D721Med (cell line): ENCODE measurements at places on chromosomes 1 and 21.

DNA sequence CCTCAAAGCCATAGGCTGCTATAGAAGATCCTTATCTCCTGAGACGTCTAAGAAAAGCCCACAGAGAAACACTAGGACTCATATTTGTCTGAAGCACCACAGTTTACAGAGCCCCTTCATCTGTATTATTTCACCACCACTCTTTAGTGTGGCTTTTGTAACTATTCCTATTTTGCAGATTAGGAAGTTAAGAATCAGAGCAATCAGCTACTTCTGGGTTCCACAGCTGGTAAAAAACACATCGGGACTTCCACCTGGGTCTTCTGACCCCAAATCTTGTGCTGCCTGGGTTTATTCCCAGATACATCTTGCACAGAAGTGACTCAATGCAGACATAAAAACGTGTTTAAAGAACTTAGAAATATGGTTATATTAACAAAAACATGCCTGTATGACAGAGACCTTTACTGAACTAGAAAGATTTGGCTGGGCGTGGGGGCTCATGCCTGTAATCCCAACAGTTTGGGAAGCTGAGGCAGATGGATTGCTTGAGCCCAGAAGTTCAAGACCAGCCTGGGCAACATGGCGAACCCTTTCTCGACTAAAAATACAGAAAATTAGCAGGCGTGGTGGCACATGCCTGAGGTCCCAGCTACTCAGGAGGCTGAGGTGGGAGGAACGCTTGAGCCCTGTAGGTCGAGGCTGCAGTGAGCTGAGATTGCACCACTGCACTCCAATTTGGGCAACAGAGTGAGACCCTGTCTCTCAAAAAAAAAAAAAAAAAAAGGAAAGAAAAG, 40.9 kb downstream of the ELK4 start:
- no peak for DNase-seq

DNA sequence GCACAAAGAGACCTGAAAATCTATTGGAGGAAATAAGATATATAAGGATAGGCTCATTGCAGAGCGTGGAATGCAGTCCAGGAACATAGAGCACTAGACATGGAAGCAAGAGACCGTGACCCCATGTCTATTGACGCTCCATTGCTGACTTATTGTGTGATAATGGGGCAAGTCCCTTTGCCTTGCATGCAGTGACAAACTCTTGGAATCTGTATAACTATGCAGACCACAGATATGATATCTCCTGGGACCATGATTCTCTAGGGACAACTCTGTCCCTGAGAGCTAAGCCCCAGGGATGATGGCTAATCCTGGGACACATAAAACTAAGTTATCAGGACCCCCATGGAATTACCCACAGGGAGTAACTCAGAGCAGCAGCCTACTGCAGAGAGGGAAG, 73.1 kb upstream of the PRDX6 start:
- no peak for DNase-seq

GRCh38 chr1:9413071-9413876, 120.6 kb downstream of the SPSB1 start:
- no peak for DNase-seq

- no peak for DNase-seq
Measured at GRCh38 chr21:45104560-45104959, 30.2 kb downstream of the ADARB1 start.

DNA sequence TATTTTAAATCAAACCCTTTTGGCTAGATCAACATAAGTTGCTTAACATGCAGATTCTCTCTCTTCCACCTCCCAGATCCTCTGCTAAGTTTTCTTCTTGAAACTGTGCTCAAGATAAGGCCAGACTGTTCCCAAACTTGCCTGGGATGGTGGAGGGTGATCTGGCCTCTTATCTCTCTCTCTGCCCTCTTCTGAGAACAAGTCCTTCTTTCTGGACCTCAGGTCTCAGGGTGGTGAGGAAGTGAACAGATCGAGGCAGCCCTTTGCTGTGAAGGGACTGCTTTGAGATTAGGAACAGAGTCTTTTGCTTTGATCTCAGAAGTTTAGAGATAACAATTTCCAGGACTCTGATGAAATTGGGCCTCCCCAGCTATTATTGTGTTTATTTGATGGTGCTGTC, 70.7 kb downstream of the HUNK start:
- DNase-seq: no peak

DNA sequence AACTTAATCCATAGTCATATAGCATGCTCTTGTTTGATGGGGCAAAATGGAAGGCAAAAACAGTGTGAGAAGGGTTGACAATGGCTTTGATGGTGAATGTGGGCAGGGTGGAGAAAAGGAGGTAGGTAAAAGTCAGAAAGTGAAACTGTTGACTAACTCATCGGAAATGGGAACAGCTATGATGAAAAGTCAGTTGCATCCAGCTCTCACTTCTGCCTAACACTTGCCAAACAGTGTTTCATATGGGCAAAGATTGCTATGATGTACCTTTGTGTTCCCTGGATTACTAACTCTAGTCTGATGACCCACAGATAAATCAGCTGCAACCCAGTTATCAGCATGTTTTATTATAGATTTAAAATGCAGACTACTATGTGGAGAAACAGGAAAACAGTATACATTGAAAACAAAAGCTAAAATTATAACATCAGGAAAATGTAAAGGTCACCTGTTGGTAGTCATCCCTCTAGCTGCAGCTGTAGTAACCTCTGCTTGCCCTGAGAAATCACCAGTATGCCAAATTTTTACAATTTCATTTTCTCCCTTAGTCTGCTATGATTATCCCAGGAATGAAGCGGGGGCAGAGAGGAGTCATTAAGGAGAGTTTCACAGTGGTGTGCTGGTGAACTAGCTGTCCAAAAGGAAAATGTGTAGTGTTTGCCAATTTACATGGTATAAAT, 11.7 kb downstream of the TNFSF18 start:
- no peak for DNase-seq

DNA sequence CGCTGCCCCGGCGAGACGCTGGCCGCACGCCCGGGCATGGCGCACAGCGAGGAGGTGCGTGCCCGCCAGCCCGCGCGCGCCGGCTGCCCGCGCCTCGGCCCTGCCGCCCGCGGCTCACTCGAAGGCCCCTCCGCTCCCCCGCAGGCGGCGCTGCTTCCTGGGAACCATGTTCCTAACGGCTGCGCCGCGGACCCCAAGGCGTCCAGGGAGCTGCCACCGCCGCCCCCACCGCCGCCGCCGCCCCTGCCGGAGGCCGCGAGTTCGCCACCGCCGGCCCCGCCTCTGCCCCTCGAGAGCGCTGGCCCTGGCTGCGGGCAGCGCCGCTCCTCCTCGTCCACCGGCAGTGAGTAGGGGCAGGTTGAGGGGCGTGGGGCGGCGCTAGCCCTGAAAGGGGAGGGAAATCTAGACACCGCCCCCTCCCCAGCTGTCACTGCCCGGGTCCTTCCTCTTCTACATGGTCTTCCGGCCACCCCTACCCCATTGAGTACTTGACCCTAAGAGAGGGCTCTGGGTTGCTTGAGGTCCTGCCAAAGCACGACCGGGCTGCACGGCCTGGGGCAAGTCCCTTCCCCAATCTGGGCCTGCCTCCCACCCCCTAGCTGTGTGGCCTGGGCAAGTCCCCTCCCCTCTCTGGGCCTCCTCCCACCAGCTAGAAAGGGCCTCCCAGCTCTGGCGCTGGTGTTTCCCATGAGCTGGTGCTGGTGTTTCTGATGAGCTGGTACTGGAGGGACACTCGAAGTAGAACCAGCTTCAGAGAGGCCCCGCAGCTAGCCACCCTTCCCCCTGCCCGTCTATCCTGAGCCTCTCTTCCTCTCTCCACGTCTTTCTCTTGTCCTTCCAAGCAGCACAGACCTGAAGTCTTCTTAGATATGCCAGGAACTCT, 17.0 kb downstream of the TNFRSF25 start:
- no peak for DNase-seq

DNA sequence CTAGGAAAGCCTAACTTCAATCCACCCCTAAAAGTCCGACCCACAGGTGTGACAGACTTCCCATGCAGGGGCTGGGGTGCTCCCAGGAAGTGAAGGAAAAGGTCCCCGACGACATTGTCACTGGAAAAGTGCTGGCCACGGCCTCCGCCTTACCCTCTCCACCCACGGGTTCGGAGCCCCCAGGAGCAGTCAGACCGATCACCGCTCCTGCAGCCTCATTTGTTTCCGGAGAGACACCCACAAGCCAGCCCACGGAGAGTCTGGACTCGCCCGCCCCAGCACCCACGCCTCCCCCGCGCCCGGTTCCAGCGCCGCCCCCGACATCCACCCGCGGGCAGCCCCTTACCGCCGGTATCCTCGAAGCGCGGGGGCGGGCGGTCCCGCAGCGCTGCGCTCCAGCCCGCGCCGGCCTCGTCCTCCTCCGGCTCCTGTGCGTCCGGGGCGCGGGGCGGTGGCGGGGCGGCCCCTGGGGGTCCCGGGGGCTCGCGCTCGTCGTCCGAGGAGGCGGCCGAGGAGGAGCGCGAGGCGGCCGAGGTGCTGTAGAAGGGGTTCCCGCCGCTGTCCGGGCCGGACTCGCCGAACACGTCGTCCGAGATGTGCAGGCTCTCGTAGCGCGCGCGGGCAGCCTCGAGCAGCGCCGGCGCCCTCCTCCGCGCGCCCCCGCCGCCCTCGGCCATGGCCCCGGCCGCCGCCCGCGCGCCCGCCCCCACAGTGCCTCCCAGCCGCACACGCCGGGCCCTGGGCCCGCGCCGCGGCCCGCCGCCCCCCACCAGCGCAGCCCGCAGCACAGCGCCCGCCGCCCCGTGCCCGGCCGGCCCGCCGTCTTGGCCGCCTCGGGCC, 660 bp downstream of the PGBD5 start:
- no peak for DNase-seq

DNA sequence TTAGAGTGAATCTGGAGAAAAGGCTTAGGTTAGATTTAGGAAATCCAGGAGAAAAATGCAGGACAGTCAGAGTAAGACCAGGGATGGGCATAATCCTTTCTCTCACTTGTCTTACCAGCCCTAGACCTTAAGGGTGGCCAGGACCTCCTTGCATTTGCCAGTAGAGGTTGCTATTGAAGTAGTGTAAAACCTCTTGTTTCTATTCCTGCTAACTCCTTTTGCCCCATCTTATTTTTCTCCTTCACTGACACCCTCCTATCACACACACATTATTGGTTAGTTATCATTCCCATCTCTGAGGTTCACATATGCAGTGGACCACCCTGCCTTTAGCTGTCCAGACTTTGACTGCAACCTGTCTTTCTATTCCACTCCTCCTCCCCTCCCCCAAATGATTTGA, 75.0 kb upstream of the MACF1 start:
- no peak for DNase-seq

- no peak for DNase-seq
Measured at GRCh38 chr1:36542024-36542961, 59.6 kb upstream of the CSF3R start.

DNA sequence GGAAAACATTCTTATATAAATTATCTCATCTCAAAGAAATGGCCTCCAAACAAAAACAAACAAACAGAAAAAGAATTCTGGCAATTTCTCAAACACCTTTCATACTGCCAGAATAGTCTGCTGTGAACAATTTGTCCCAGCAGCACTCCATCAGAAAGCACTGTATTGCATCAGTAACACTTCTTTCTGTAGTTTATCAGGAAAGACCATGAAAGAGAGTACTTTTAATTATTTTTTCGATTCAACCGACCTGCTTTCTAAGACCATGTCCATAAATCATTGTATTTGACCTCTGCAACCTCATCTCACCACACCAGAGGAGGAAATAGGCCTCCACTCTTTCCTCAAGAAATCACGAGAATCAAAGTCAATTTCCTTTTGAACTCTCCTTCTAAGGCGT, 1579.9 kb downstream of the MRPL39 start:
- no peak for DNase-seq

- DNase-seq: no peak
Measured at GRCh38 chr1:63920154-63921117, 146.6 kb downstream of the ROR1 start.

DNA sequence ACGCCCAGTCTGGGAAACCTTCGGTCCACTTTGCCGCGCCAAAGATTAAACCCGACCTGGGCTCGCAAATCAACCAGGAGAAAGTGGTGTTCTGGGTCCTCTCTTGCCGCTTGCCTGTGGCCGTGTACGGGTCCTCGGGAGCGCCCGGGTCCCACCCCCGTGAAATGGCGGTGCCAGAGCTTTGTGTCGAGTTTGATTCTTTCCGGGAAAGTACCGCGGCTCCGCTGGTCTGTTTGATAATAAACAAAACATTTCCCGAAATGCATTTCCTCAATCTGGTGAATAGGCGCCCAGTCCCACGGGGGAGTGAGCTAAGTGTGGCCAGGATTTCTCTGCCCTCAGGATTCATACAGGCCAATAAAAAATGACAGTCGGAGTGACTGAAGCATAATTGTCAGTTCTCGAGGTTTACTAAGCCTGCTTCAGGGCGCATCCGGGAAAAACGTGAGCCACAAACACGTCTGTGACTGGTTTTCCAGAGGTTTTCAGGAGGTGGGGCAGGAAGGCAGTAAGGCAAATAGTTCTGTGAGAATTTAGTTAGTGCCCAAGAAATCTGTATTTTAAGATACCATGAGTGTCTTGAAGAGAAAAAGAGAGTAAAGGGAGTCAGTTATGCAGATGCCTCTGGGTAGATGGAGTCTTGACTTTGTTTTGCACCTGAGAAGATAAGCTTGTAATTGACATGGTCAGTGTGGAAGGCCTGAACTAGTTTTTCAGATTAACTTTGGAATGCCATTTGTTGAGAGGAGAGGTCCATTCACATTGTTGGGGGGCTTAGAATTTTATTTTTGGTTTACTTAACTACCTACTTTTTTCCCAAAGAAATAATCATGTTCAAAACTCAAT, 675 bp downstream of the IFNAR1 start:
- no peak for DNase-seq

GRCh38 chr1:221335161-221336101, 406.5 kb downstream of the DUSP10 start:
- DNase-seq: no peak

- DNase-seq: no peak
Measured at GRCh38 chr21:35050348-35051286, 1.5 kb upstream of the RUNX1 start.

DNA sequence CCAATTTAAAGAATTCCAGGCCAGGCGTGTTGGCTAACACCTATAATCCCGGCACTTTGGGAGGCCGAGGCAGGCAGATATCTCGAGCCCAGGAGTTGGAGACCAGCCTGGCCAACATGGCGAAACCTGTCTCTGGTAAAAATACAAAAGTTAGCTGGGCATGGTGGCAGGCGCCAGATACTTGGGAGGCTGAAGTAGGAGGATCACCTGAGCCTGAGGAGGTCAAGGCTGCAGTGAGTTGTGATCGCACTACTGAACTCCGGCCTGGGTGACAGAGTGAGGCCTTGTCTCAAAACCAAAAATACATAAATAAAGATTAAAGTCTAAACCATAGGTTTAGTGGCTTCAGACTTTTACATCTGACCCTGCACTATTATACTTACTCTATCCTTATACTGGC, 32.4 kb downstream of the BTG3 start:
- no peak for DNase-seq
